ENCODE measurements at places on chromosomes 3 and 15.

DNA sequence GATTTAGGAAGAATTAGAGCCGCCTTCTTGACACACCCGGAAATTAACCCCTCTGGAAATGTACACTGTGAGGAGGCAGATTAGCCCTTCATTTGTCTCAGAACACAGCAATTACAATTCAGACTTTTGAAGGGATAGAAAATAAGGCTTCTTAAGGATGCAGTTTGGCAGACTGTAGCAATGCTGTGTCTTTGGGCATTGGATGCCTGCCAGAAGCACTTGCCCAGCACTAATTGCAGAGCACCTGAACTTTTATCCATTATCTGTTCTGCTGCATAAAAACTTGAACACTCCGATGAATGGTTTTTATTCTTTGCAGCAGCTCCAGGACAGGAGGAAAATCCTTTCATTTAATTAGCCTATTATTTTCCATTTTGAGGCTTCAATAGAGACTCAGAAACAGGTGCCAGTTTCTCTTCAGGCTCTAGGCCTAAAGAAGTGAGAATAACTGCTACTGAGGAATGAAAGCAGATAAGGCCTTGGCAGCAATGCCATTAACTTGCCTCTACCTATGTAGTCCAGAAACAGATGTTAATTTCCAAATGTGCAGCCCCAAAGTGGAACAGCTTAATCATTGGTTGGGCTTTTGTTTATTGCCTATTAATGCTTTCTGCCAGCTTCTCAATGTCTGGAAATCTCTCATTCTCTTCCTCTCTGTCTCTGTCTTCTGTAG, 418.5 kb downstream of the NSUN3 start:
- DNase-seq = no peak

- peak; percentile 2 for DNase-seq
These were observed 194.2 kb downstream of the EBLN2 start for GRCh38 chr3:73255609-73256029.

DNA sequence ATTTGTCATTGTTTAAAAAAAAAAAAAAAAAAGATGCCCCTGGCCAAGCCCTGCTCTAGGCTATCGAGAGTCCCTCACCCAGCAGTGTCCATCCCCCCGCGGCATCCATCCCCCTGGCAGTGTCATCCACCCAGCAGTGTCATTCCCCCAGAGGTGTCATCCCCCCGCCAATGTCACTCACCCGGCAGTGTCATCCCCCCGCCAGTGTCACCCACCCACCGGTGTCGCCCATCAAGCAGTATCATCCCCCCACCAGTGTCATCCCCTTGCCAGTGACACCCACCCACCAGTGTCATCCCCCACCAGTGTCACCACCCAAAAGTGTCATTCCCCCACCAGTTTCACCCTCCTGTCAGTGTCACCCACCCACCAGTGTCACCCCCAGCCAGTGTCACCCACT, 99.3 kb upstream of the PRR20G start:
- DNase-seq = no peak

DNA sequence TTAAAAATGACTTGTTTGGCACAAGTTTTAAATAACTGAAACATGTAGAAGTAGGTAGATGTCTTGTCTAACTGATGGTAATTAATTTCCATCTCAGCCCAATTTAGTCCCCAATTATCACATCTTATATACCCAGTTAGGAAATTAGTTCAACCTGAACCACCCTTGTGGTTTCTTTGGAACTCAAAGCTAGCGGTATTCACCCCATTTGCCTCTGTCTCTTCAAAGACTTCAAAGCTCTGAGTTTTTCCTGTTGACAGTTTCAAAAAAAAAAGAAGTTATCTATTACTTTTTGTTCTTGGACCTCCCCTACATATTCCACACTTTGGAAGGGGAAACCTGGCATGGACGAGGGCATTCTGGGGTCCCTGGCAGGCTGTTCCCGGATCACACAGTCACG, 236.5 kb downstream of the KCNMB2 start:
- no peak for DNase-seq
